ENCODE measurements at places on chromosomes 1 and 21.

DNA sequence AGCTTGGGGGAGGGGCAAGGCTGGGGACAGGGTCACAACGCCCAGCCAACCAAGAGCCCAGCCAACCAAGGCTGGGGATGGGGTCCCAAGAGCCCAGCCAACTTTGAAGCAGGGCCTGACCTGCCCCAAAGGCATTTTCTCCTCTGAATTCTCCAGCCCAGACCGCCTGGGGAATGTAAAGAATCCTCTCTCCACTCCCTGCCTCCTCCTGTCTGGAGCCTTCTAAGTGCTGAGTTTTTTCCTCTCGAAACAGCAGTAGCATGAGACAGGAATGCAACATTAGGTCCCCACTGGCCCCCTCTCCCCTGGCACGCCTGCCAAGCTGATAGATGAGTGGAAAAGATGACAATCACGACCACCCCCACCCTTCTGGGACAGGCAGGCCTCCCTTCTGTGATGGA, 17.0 kb downstream of the C1orf198 start:
- DNase-seq: no peak

- no peak for DNase-seq
Measured at GRCh38 chr1:44013949-44014348, 17.3 kb downstream of the SLC6A9 start.

- DNase-seq: peak; percentile 17
Measured at GRCh38 chr1:117607471-117607870, 1.6 kb downstream of the TENT5C start.

- no peak for DNase-seq
Measured at GRCh38 chr1:30413606-30414005, 309.8 kb downstream of the MATN1 start.

GRCh38 chr1:156625436-156626078, 6.3 kb downstream of the HAPLN2 start:
- DNase-seq: no peak

GRCh38 chr1:233503366-233503954, 110.4 kb upstream of the KCNK1 start:
- DNase-seq: no peak
